ENCODE measurements at places on chromosomes 5 and 9. TPM values are rescaled to one million over a fixed set of nuclear protein-coding genes. Genes with fewer than 3 reads are reported as not detected.

The PCDHGA1 gene
- 0.43 TPM for total RNA-seq

The PCDHB16 gene
- total RNA-seq: not detected

The F2RL1 gene
- total RNA-seq: 2.7 TPM

The PCDHA9 gene
- not detected for total RNA-seq

The CDH6 gene
- total RNA-seq: not detected

The STING1 gene
- 212 TPM for total RNA-seq

The SEMA5A gene
- total RNA-seq: 0.51 TPM

The SPATA31D4 gene
- total RNA-seq: not detected

DNA sequence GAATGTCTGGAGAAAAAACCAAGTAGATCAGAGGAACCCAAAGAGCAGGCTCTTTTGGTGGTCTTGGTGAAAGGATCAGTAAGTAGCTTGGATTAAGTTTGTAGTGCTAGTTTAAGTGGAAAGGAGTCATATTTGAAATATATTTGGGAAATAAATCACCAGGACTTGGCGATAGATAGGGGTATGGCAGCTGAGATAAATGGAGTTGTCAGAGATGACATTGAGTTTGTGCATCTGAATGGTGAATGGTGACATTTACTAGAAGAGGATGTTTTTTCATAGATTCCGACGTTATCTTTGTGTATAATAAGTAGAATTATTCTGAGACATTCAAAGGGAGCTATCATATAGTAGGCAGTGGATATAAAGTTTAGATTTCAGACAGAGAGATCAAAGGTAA lies 143.6 kb upstream of the RASGRF2 start:
- no peak for DNase-seq

- DNase-seq: no peak
Observed at GRCh38 chr9:69223605-69224004, 49.5 kb downstream of the TJP2 start.

DNA sequence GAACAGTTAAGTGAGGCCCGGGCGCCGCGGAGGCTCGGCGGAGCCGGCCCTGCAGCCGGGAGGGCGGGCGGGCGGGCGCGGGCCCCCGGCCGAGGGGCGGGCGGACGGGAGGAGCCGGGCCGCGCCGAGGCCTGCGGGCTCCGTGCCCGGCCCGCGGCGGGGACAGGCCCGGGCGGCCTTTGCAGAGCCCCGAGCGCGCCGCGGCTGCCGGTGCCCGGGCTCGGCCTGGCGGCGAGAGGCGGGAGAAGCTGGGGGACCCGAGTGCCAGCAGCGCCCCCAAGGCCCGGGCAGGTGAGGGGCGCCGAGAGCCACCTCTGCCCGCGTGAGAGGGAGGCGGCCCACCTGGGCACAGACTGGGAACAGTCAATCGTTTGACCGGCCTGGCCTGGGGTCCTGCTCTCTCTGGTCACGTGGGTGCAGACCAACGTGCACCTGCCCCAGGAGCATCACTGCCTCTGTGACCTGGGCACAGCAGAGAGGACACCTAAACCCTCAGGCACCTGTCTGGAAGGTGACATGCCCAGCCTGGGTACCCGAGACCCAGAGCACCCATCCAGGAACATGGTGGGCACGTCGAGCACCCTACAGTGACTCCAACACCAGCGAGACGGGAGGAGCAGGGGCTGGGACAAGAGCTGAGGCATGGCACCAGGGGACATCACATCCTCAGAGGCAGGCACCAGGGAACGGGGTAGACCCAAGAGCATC lies 531 bp downstream of the MVB12B start:
- DNase-seq: peak; percentile 4

GRCh38 chr5:82909771-82910170 lies 167.4 kb downstream of the TMEM167A start:
- no peak for DNase-seq

GRCh38 chr9:131671133-131671520 lies 68.7 kb downstream of the RAPGEF1 start:
- no peak for DNase-seq

DNA sequence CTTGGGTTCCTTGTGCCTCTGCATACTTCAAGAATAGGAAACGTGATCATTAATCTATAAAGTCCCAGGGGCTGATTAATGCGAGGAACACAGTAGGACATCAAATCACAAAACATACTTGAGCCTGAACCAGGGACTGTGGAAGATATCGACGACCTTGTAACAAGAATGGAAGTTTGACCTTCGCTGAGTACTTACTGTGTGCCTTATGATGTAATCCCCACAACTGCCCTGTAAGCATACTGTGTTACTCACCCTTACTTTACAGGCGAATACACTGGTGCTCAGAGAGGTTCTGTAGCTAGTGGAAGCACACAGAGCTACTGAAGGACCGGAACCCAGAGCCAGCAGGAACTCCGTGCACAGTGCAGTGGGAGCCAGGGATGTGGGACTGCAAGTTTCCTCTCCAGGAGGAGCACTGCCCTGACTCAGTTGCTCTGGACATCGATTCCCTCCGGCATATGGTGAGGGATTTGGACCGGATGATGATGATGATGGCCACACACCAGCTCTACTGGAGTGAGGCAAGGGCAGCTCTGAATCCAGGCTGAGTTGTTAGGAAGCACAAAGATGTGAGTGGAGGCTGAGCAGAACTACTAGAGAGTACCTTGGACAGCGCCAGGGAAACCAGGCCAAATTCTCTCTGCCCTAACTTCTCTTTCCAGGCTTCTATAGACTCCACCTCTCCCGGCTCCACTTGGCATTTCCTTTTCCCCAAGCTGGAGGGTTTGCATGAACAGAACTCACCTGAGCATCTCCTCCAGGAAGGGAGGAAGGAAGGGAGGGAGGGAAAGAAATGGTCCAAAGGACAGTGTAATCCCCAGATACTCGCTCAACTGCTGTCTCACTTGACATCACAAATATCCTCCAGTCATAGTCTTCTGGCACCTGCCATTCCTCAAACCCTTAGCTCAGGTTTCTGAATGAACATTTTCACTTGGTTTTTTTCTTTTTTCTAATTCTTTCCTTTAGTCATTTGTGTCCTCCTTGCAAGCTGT lies 1.5 kb upstream of the GABBR2 start:
- no peak for DNase-seq

DNA sequence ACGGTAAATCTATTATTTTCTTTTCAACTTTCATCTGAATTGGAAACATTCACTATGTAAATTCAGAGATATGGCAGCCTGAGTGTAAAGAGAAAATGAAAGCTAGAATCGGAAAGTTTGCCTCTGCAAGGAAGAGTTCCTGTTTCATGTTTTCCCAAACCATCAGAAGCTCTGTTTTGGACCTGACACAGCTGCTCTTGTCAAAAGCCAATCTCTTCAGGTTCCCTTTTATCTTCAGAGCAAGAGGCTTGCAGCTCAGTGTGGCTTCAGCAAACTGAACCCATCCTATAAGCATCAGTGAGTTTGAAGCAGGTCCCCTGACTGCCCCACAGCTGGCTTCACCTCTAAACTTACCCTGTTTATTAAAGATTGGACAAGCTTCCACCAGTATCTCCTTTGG lies 1099.7 kb downstream of the DTWD2 start:
- DNase-seq: no peak

GRCh38 chr9:128022886-128023285 lies 42.1 kb upstream of the EEIG1 start:
- no peak for DNase-seq

GRCh38 chr9:134171316-134172197 lies 7.2 kb upstream of the RNU6ATAC start:
- no peak for DNase-seq

- no peak for DNase-seq
Observed at GRCh38 chr9:136960212-136960937, 8.3 kb downstream of the LCN12 start.

DNA sequence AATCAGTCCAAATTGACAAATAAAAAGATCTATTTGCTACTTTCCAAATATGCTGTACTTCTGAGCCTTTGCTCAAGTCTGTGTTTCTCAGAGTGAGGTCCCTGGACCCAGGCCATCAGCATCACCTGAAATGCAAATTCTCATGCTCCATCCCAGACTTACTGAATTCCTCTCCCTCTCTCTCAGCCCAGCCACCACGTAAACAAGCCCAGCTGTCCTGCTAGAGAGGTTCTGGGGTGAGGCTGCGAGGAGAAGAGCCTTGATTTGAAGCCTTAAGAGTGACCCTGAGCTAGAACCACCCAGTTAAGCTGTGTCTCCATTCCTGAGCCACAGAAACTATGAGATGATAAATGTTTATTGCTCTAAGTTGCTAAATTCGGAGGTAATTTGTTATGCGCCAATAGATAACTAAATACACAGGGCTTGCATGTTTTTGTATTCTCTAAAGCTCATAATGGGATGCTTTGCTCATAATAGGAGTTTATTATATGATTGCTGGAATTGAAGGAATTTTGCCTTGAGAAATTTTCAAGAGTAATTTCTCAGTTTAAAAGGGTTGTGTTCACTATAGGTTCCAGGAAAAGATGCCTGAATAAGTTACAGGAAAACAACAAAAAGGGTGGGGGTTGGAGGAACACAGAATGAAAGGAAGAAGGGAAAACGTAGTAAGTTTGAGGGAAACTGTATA lies 98.9 kb upstream of the SPATA31D4 start:
- DNase-seq: no peak

DNA sequence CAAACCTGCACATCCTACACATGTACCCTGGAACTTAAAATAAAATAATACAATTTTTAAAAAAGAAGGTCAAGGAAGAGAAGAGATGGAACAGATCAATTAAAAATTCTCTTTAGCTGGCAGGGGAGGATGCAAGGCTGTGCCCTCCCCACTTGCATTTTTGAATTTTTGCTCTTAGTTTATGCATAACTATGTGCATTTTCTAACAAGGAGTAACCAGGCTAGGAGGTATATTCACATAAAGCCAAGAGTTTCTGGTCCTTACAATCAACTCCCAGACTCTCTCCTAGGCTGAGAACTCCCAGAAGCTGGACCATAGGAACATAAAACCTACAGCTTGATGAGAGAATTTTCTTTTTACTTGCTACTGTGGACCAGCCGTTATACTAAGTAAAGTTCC lies 29.8 kb downstream of the CCDC192 start:
- DNase-seq: no peak

DNA sequence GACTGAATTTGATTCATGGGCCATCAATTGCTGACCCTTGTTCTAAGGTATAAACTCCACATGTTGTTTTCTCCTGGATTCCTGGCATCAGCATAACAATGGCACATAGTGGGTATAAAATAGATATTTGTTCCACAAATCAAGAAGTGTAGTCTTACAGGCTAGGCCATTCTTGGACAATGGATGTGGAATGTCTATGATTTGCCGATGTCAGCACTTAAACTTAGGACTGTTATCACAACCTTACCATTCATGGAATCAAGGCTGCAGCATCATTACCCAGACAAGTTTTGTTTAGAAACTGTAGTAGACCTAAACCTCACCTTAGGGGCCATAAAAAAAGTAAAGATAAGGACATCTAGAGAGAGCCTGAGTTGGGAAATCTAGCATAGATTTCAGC lies 680.0 kb downstream of the BRINP1 start:
- no peak for DNase-seq

DNA sequence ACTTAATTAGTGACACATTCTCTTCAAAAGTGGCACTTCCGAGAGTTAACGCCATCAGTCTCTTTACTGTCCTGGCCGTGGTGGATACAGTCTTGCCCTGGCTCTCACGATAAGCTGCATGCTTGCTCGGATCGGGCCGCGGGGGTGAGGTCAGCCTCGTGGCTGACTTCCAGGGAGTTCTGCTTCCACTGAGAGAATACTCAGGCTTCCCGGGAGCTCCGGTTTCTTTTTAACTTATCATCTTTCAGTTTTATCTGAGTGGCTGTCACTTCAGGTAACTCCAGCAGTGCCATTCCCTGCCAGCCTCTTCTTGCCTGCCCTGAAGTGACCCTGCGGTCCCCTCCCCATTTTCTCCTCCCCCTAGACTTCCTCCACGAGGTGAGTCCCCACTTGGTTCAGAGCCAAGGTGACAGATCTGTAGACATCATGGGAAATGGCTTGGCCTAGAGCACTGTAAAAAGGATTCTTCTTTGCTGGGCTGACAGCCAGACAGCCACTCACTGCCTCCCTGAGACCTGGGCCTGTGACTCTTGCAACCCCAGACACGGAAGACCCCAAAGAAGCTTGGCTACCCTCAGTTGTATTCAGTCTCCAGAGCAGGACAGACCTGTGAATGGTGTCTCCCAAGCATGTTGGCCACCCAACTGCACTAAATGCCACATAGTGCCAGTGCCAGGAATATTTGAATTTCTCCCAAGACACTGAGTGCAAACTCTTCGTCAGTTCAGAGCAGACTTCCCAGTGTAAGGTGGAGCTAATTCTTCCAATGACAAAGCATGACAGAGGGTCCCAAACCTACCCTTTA lies 95.1 kb downstream of the DAPK1 start:
- no peak for DNase-seq

DNA sequence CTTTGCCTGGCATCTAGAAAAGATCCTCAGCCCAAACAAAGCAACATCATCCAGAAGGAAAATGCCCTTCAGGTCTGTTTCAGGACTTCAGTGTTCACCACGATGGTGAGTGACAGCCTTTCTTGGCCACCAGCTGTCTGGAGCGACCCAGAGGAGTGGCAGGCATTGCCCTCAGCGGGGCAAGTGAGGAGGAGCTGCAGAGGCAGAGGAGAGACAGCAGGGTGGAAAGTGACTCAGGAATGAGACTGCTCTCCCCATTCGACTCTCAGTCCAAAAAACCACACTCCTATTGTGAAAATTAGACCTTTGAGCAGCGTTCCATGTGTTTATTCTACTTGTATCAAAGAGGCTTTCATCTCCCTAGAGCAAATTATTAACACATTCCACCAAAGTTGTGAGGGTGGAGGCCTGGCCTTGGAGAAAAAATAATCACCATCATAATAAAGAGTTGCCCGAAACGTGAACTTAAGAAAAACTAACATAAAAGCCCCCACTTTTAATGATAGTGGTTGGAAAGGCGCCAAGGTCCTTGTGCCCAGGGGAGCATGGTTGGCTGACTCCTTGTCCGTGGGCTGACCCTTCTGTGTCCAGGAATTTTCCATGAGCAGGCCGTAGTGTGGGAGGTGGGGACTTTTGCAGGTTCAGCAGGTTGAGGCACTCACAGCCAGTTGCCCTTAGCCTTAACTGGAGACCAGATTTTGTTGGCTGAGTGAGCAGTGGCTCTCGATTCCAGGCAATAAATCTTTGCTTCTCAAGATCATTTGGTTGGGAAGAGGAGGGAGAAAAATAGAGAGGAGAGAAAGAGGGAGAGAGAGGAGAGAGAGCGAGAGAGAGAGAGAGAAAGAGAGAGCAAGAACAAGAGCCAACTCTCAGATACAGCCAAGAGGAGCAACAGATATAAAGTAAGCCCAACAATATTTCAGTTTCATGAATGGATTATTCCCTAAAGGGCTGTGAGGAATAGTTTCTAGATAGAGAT lies 125.9 kb upstream of the ANKRD55 start:
- DNase-seq: no peak

DNA sequence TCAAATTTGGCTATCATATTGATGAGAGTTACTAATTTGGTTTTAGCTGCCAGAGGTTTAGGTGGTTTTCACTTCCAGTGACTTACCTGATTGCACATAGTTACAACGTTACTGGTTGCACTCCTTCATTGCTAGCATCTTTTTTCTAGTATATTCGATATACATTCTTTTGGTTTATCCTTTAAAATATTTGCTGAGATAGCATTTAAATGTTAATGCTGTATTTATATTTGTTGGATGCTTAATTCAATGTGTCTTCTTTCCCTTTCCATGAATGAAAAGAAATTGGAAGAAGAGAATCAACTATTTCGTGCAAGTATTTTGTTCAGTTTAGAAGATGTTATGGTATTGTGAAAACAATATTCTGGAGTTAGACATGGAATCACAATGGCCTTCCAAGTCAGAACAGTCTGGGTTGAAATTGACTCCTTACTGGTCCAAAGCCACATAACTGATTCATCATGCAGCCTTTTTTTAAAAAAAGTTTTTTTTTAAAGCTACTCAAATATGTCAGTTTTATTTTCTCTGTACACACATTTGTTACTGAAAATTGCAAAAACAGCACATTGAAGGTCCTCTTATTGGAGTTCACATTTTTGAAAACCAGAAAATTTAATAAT lies 2.2 kb downstream of the SPIN1 start:
- no peak for DNase-seq

All from naive thymus-derived CD4-positive, alpha-beta T cell (primary cell).